ENCODE measurements at places on chromosomes 1 and 21.

- H3K36me3 ChIP-seq: no peaks in the 10 kb centered on the region
- H3K4me3 ChIP-seq: no peak overlapping the region
- no peak for DNase-seq
- peaks cover 21% of the 10 kb centered on the region for H3K4me1 ChIP-seq
Measured at GRCh38 chr1:30692948-30693301, 30.5 kb downstream of the MATN1 start.

DNA sequence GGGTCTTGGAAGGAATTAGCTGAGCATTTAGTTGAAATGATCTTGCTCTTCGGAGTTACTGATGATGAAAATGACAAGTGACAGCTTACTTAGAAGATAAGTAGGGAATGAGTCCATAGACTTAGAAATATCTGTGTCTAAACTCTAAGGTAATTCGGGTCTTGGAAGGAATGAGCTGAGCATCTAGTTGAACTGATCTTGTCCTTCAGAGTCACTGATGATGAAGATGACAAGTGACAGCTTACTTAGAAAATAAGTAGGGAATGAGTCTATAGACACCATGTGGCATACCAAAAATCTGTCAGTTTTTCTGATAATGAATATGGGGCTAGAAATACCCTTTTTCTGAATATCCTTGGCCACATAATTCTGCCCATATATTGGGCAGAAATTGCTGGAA is 14.7 kb downstream of the CTTNBP2NL start:
- H3K4me3 ChIP-seq: no peak overlapping the region
- peaks cover 14% of the 10 kb centered on the region for H3K36me3 ChIP-seq
- no peak for DNase-seq
- H3K27ac ChIP-seq: peak overlapping the region; percentile 66

DNA sequence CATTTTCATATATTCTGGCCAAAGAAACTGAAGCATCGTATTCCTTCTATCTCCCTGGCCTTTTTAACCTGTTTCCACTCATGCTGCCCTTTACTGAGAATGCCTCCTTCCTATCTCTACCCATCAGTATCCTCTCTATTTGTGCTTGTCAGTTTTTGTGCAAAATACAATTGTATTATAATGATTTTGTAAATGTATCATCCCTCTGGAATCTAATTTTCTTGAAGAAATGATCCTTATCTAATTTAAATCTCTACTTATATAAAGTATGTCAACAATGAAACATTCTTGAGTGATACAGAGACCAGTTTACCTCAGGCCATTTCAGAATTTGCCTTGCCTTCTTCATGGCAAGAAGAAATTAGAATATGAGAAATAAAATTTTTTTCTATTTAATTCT is 59.0 kb upstream of the TEKT2 start:
- H3K27me3 ChIP-seq: no peaks in the 10 kb centered on the region
- peaks cover 29% of the 10 kb centered on the region for H3K36me3 ChIP-seq
- peaks cover 14% of the 10 kb centered on the region for H3K4me1 ChIP-seq
- H3K4me3 ChIP-seq: no peak overlapping the region
- peak overlapping the region; percentile 10 for H3K27ac ChIP-seq
- DNase-seq: no peak

DNA sequence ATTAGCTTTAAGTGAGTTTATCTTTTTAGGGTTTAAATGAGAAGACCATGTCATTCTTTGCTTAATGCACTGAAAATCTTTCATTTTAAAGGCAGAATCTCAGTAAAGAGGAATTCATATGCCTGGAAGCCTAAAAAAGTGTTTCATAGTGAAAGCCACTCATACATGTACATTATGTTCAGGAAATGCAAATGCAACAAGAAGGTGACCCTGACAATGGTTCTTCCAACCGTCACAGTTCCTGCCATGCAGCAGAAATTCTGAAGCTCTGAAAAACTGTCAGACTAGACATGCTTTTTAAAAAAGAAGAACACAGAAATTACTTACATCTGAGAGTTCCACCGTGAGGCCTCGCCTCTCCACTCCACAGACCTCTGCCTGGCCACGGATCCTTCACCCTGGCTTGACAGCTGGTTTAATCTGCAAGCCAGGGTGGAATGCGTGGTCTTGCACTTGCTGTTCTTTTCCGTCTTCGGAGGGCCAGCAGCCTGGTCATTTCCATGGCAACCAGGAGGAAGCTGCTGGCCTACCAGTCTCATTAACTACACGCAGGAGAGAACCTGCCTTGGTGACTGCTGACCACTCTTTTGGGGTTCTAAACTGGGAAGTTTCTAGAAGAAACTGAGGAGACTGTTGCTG is 41.8 kb upstream of the PAXBP1 start:
- H3K27me3 ChIP-seq: peaks cover 15% of the 10 kb centered on the region
- H3K4me3 ChIP-seq: no peak overlapping the region
- H3K4me1 ChIP-seq: peaks cover 11% of the 10 kb centered on the region
- DNase-seq: no peak
- no peak overlapping the region for H3K27ac ChIP-seq
- no peaks in the 10 kb centered on the region for H3K36me3 ChIP-seq

DNA sequence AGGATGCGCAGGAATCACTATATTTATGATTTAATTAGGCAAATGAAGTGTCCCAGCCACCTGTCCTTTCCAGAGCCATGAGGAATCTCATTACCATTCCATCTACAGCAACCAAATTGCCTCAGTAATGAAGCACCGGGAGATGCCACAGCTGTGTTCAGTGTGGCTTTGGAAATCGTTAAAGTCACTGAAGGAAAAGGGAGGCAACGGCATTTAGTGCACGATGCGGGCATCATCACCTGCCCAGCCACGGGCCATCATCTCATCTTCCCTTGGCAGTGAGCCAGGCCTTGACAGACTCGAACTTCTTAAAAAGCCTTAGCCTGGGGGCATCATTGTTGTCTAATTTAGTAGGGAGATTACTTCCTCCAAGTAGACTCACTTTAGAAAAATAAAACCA is 67.8 kb downstream of the CNIH3 start:
- H3K4me3 ChIP-seq: no peak overlapping the region
- peaks cover 52% of the 10 kb centered on the region for H3K36me3 ChIP-seq
- H3K27ac ChIP-seq: no peak overlapping the region
- peaks cover 2% of the 10 kb centered on the region for H3K27me3 ChIP-seq
- DNase-seq: no peak

- H3K4me3 ChIP-seq: no peak overlapping the region
- no peaks in the 10 kb centered on the region for H3K27me3 ChIP-seq
- peaks cover 21% of the 10 kb centered on the region for H3K4me1 ChIP-seq
- no peaks in the 10 kb centered on the region for H3K36me3 ChIP-seq
- H3K27ac ChIP-seq: no peak overlapping the region
Measured at GRCh38 chr1:65882076-65882475, 89.4 kb downstream of the PDE4B start.

GRCh38 chr1:58864654-58865053 is 80.8 kb upstream of the JUN start:
- H3K4me1 ChIP-seq: peaks cover 10% of the 10 kb centered on the region
- DNase-seq: no peak
- H3K36me3 ChIP-seq: no peaks in the 10 kb centered on the region
